Activated T-helper 2 cell treated with anti-CD3 and anti-CD28 coated beads, Interferon-gamma antibody, Interleukin-2, Interleukin-4, amounts not matched to agents 10 μg/mL and 5 μg/mL and 100 μg/mL, durations not matched to agents 14 hours and 24 hours and 36 hours (primary cell): ENCODE measurements at places on chromosomes 6 and 20.

- no peak for DNase-seq
Observed at GRCh38 chr20:4109307-4109940, 94.1 kb upstream of the RNF24 start.

GRCh38 chr6:89944826-89945407 lies 50.6 kb downstream of the GJA10 start:
- no peak for DNase-seq

DNA sequence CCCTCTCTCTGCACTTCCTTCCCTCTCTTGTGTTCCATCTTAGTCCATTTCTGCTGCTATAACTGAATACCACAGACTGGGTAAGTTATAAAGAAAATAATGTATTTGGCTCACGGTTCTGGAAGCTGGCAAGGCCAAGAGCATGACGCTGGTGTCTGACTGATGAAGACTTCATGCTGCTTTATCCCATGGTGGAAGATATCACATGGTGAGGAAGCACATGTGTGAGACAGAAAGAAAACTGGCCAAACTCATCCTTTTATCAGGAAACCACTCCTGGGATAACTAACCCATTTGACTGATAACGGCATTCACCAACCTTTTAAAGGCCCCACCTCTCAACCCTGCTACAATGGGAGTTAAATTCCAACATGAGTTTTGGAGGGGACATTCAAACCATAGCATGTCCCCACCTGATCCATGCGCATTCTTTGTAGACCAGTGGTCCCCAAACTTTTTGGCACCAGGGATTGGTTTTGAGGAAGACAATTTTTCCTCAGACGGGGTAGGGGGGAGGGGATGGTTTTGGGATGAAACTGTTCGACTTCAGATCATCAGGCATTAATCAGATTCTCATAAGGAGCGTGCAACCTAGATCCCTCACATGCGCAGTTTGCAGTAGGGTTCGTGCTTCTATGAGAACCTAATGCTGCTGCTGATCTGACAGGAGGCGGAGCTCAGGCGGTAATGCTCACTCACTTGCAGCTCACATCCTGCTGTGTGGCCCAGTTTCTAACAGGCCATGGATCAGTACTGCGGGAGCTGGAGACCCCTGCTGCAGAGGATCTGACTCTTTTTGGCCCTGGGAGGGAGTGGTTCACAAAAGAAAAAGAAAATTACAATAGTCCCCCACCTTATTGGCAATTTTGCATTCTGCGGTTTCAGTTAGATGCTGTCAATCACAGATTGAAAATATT lies 71.7 kb upstream of the RNF24 start:
- DNase-seq, result no peak

GRCh38 chr6:6319952-6320811 lies at the start of gene F13A1:
F13A1 (minus strand) TSS chr6:6320662; CDS start chr6:6318664, 1,998 bp downstream.
- no peak for DNase-seq

- DNase-seq, result no peak
Observed at GRCh38 chr20:58923117-58923712, 57.8 kb upstream of the NELFCD start.

GRCh38 chr6:154865291-154865690 lies 129.8 kb upstream of the TIAM2 start:
- no peak for DNase-seq
